ENCODE measurements at places on chromosomes 13 and 19.

DNA sequence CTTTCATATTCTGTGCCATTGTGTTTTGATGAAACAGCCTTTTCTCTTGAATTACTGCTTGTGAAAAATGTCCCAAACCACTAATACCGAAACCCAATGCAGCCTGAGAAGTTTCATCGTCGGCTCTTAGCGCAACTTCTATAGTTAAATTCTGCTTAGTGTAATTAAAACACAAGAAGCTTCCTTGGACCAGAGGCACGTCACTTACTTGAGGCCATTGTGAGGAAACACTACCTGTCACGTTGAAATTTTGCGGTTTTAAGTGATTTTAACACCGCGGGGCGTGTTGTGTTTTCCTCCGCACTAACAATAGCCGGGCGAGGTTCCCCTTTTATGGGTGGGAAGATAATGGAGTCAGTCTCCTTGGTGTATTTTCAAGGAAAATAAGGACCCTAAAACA lies 70.9 kb downstream of the GGACT start:
- H3K4me3 ChIP-seq, result no peak overlapping the region
- no peaks in the 10 kb centered on the region for H3K36me3 ChIP-seq
- H3K27ac ChIP-seq, result no peak overlapping the region
- no peaks in the 10 kb centered on the region for H3K27me3 ChIP-seq
- no peaks in the 10 kb centered on the region for H3K4me1 ChIP-seq

DNA sequence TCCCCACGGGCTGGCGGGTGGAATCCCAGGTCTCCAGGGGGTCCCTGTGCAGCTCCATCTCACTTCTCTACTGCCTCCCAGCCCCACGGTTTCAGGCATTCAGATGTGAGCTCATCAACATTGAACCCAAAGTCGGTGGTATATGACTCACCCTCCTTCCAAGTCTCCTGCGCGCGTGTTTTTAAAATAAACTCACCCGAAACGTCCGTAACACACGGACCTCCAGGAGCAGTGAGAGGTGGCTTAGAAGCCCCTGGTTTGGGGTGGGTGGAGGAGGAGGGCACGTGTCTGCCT lies 14.0 kb upstream of the CRTC1 start:
- no peak for DNase-seq
- no peaks in the 10 kb centered on the region for H3K27me3 ChIP-seq
- no peak overlapping the region for H3K4me3 ChIP-seq
- no peaks in the 10 kb centered on the region for H3K4me1 ChIP-seq
- no peak overlapping the region for H3K27ac ChIP-seq
- peaks cover 30% of the 10 kb centered on the region for H3K36me3 ChIP-seq

DNA sequence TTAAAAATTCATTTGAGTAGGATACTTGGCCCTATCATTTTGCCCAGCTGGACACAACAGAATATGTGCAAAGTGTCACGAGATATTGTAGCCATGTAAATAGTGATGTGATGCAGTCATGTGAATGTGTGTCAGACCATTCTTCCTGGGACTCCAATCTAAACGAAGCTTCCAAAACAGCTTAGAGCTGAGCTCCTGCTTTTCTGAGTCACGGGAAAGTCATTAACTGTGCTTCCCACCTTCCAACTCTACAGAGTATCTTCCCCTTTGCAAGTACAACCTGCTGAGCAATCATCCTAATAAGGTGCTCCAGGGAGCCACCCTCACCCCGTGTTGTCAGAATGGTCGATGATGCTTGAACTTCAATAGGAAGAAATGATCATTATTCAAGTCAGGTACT lies 294.7 kb downstream of the MYO16 start:
- H3K27me3 ChIP-seq, result no peaks in the 10 kb centered on the region
- DNase-seq, result no peak
- H3K4me3 ChIP-seq, result no peak overlapping the region
- H3K4me1 ChIP-seq, result no peaks in the 10 kb centered on the region

DNA sequence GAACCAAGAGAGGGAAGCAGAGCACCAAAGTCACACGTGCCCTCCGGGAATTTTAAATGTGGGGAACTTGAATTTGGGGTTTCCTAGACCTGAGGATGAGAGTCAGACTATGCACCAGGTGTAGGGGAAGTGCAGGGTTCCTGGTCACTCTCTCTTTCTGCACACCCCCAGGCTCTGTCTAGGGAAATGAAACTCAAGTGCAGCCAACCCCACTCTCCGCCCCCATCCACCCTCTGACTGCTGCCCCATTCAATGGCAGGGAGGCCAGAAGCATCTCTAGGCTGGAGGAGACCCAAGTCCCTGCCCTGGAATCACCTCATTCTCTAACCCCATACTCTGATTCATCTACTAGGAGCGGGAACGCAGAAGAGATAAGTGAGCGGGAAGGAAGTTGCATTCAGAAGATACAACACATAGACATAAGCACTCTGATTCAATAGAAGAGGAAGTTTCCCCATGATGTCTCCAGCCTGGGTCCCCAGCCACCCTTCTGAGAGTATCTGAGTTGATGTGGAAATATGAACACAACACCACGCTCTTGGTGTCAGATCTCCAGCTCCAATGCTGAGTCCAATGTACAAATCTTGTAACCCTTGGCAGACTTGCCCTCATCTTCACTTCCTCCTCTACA lies 4.7 kb upstream of the SIGLEC14 start:
- H3K27me3 ChIP-seq, result no peaks in the 10 kb centered on the region
- H3K4me3 ChIP-seq, result no peak overlapping the region
- no peaks in the 10 kb centered on the region for H3K36me3 ChIP-seq
- no peak for DNase-seq
- H3K27ac ChIP-seq, result no peak overlapping the region

DNA sequence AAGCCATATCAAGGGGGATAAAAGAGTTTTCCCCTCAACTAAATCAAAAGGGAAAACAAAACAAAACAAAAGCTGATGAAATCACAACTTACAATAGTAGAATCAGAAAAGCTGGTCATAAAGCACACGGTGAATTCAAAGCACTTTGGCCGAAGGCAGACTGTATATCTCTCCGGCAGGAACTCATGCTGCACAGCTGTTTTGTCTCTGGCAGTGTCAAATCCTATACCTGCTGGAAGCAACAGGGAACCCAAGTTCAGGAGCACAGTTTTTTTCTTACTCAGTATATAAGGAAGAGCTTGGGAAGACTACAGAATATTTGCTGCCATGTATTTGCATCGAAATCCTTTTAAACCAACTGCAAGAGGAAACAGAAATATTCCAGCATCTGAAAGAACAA lies 213.7 kb downstream of the RFC3 start:
- DNase-seq, result no peak
- H3K27ac ChIP-seq, result no peak overlapping the region
- H3K36me3 ChIP-seq, result no peaks in the 10 kb centered on the region
- H3K4me3 ChIP-seq, result no peak overlapping the region
- no peaks in the 10 kb centered on the region for H3K27me3 ChIP-seq
- H3K4me1 ChIP-seq, result no peaks in the 10 kb centered on the region

- H3K36me3 ChIP-seq, result no peaks in the 10 kb centered on the region
- H3K27ac ChIP-seq, result no peak overlapping the region
- DNase-seq, result no peak
- no peaks in the 10 kb centered on the region for H3K27me3 ChIP-seq
- H3K4me1 ChIP-seq, result no peaks in the 10 kb centered on the region
These were observed 10.2 kb downstream of the EPSTI1 start for GRCh38 chr13:42981853-42982252.

GRCh38 chr13:63737418-63737817 lies 2321.8 kb upstream of the PCDH20 start:
- no peak for DNase-seq
- no peak overlapping the region for H3K27ac ChIP-seq
- H3K27me3 ChIP-seq, result no peaks in the 10 kb centered on the region
- no peak overlapping the region for H3K4me3 ChIP-seq
- H3K36me3 ChIP-seq, result no peaks in the 10 kb centered on the region

GRCh38 chr13:100273552-100273951 lies 184.7 kb downstream of the PCCA start:
- no peak for DNase-seq
- peaks cover 3% of the 10 kb centered on the region for H3K36me3 ChIP-seq
- no peaks in the 10 kb centered on the region for H3K27me3 ChIP-seq

DNA sequence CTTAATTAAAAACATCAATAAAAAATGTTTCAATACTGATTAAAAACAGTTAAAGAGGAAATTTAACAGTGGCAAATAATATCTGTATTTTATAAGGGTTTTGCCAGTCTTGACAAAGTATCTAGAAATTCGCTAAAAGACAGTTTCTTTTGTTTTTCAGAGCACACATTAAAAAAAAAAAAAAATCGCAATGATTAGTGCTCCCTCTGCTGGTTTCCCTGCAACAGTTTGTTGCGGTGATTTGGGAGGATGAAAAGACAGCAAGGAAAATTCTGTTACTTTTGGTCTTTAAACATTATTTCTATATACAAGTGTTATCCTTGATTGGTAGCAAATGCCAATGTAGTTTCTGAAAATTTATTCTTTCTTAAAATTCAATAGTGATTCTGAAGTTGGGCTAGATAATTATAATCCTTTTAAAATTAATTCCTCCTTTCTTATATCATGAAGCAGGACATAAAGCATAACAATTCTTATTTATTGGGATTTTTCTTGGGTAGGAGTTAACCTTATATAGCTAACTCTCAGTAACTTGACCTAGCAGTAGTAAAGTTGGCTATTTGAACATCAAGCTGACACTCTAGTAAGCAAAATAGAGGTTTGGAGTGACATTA lies 23.1 kb upstream of the SPRY2 start:
- H3K4me1 ChIP-seq, result no peaks in the 10 kb centered on the region
- no peaks in the 10 kb centered on the region for H3K36me3 ChIP-seq
- no peak overlapping the region for H3K27ac ChIP-seq
- no peaks in the 10 kb centered on the region for H3K27me3 ChIP-seq
- no peak overlapping the region for H3K4me3 ChIP-seq
- DNase-seq, result no peak

GRCh38 chr19:55257461-55258420 lies 1.1 kb downstream of the PPP6R1 start:
- peak overlapping the region; percentile 84 for H3K4me3 ChIP-seq
- H3K4me1 ChIP-seq, result peaks cover 47% of the 10 kb centered on the region
- no peaks in the 10 kb centered on the region for H3K36me3 ChIP-seq
- peak overlapping the region; percentile 94 for H3K27ac ChIP-seq

DNA sequence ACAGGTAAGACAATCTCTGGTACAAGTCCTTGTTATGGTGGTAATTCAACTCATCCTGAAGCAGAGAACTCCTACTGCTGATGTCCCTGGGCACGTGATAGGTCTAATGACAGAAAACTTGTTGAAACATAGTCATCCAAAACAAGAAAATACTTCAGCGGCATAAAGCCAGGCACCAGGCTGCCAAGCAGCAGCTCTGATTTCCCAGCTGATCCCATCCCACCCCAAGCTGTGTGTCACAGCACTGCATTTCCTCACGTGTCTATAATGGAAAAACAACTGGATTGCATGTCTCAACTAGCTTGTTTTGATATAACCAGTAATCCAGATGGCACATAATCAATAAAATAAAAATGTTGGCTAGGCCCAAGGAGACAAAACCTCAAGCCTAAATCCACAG lies 64.8 kb downstream of the MIPEP start:
- no peak overlapping the region for H3K27ac ChIP-seq
- H3K27me3 ChIP-seq, result no peaks in the 10 kb centered on the region
- no peak overlapping the region for H3K4me3 ChIP-seq
- no peaks in the 10 kb centered on the region for H3K36me3 ChIP-seq
- no peak for DNase-seq
